Central memory CD4-positive, alpha-beta T cell (primary cell): ENCODE measurements at places on chromosomes 2 and 18.

DNA sequence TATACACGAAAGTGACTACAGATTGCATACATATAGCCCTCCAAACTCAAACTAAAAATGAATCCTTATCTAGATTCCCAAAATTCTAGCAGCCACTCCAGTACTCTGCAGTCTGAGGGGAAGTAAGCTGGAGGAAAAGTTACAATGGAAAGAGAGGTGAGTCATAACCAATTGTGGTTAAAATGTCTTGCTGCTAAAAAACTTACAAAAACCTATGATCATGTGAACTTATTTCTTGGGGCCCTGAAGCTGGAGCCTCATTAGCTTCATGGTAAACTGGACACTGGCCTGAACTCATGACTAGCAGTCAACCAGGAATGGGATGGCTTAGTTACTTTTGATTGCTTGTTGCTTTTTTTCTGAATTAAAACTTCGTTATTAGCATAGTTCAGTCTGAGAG is 175.9 kb downstream of the SLC4A3 start:
- no peak for DNase-seq

GRCh38 chr2:152558158-152558984 is 158.9 kb downstream of the PRPF40A start:
- no peak for DNase-seq

DNA sequence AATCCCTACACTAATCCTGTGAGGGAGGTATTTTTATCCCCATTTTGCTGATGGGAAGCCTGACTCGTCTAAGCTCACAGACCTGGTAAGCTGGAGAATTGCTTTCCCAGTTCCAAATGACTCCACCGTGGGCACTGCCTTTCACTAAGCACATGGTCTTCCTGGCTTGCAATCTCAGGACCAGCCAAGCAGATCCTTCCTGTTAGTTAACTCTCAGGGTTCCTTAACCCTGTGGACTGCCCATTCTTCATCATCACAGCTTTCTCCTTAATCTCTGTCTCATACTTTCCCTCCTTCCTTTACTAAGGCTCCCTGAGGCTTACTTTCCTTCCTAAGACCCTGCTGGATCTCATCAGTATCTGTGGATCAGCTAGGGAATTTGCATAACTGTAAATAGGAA is 122.2 kb upstream of the ZEB2 start:
- DNase-seq: no peak

DNA sequence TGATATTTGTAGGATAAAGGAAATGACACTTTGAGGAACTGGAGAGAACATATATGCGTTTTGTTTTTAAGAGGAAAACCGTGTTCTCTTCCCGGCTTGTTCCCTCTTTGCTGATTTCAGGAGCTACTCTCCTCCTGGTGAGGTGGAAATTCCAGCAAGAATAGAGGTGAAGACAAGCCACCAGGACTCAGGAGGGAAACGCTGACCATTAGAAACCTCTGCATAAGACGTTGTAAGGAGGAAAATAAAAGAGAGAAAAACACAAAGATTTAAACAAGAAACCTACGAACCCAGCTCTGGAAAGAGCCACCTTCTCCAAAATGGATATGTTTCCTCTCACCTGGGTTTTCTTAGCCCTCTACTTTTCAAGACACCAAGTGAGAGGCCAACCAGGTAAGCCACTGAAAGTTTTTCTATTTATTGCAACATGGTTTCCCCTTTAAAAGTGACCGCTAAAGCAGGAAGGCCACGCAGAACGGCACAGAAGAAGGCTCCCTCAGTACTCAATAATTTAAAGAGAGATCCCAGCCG is 735 bp downstream of the NRP2 start:
- DNase-seq: no peak

GRCh38 chr18:79048245-79048632 is 21.0 kb upstream of the ATP9B start:
- no peak for DNase-seq

GRCh38 chr18:7813131-7813530 is 246.0 kb downstream of the PTPRM start:
- no peak for DNase-seq

GRCh38 chr2:1591978-1592907 is 152.1 kb downstream of the PXDN start:
- no peak for DNase-seq

DNA sequence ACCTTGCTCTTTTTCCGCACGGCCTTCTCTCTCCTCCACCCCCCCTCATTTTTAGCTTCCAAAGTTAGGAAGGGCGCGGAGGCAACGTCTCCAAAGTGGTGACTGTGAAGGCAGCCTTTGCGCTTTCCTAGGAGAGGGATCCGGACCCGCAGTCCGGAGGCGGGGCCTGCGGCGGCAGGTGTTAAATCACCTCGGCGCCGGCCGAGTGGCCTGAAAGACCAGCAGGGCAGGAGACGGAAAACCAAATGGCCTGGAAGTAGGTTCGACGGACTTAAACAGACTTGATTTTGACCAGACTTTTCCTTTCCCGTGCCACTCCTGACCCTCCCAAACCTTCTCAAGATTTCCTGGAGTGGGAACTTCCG is 615 bp downstream of the GORASP2 start:
- no peak for DNase-seq
